ENCODE measurements at places on chromosomes 3 and 15.

GRCh38 chr3:111967068-111967467 lies 11.8 kb upstream of the ABHD10 start:
- no peak for DNase-seq

DNA sequence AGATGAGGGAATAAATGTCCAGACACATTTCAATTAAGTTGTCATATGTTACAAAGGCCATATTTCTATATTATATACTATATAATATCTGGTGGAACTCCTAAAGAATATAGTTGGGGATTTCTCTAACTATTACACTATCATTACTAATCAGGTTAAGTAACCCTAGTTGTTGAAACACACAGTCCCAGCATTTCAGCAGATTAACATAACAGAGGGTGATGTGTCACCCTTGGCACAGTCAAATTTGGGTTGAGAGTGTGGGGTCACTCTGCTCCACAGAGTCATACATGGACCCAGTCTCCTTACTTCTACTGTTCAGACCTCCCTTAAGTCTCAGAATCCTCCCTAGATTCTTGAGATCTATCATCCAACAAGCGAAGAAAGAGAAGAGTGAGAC lies 496.4 kb upstream of the MDFIC2 start:
- no peak for DNase-seq

DNA sequence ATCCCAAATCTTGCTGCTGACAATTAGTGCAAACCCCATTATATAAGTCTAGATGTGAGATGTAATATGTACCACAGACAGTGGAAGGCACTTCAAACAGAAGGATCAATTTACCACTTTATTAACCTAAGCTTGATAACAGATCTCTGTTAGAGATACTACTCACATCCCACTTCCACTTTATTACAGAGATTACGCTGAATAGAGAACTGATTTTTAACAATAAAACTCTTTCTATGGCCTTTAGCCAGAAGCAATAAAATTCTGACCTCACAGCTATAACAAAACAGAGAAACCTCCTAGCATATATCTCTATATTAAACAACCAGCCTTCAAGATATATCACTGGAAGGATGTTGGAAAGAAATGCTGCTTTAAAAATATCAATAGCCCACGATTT lies 517.7 kb downstream of the MAGI1 start:
- DNase-seq = no peak

DNA sequence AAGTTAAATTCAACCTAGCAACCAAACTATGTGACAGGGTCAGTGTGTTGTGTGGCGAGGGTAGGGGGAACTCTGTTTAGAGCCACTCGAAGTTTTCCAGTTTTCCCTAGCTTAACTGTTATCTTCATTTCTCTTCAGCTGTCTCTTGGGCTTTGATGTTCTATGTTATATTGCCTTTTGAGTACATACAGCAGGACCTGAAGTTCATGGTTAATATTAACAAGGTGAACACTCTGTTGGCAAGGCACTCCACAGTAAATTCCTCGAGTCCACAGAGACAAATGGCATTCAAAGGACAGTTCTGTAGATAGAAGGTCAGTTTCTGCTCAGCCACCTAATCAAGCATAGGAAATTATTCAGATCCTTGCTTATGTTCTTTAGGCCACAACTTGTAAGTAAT lies 147.9 kb upstream of the DPH6 start:
- no peak for DNase-seq

DNA sequence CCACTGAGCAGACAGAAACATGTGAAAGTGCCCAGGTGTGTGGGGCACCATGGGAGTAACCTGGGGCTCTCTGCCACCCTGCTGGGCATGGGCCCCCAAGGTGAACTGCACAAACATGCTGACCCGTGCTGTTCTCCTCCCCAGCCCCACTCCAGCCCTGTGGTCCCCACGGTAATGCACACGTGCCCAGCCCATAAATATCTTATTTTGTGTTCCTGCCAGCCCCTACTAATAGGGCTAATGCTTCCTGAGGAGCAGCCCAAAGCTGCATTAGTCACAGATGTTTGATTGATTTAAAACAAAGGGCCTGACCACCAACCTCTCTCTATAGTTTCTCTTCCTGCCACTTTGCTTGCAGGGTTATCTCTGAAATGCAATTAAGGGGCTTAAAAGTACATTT lies 95.4 kb downstream of the ABHD5 start:
- DNase-seq = no peak

DNA sequence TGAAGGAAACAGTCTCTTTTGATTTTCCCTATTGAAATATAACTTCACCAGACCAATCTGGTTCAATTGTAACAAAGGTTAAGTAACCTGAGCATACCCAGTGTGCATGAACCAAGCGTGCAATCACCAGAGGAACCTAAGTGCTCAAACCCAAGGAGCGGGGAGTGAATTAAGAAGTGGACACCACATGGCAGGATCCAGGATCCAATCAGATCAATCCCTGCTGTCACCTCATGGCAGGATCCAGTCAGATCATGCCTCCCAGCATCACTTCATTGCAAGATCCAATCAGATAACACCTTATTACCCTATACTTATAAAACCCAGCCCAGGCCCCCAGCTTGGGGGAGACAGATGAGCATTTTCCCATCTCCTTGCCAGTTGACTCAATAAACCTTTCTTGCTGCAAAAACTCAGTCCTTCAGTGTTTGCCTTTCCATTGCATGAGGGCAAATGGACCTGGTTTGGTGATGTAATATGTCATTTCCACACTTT lies 38.9 kb upstream of the RNU6-1 start:
- DNase-seq = no peak

DNA sequence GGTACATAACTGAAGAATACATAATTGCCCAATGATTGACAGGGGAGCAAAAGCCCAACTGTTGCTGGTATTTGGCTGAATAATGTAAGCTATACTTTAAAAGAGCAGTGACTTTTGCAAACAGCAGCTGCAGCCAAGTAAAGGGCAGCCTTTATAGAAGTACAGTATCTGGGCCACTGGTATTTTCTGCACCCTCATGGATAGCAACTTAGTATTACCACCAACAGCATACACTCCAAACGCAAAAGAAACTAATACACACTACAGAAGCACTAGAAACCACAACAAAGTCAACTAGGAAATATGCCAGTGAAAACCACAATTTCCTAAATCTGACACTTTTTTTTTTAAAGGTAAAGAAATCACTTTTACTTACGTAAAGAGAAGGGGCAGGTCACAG lies 206.1 kb downstream of the TIGIT start:
- no peak for DNase-seq

DNA sequence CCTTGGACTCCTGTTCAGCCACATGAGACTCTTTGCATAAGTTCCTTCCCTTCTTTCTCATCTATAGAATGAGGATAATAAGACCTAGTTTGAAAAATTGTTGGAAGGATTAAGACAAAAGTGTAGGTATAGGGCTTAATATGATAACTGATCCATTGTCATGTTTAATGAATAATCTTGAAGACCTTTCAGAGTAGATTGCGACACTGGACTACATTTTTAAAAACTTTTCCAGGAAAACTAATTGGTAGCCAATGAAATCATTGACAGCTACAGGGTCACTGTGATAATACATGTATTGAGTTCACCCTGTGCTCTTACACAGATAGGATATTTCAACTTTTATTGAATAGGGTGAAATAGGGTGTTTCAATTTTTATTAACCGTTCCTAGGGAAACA lies 78.5 kb upstream of the FBN1 start:
- DNase-seq = no peak

- no peak for DNase-seq
These were observed 27.9 kb upstream of the PRTG start for GRCh38 chr15:55770806-55771205.

DNA sequence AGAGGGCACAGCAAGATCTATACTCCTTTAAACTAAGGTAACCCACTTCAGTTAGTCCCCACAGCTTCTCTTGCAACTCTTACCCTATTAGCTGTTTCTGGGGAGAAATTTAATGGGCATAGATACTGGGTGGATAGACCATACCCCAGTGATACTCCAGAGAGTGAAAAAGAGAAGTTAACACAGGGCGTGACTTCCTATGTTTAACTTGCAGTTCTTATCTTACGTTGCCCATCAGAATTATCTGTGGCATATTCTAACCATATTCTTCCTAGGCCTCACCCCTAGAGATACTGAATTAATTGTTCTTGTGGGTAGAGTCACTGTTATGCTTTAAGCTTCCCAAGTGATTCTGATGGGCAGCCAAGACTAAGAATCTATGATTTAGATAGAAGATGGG lies 485.4 kb upstream of the TPRG1 start:
- DNase-seq = no peak

All from HuH-7.5 (cell line).